ENCODE measurements at places on chromosomes 5 and 9. TPM values are rescaled to one million over a fixed set of nuclear protein-coding genes. Genes with fewer than 3 reads are reported as not detected.

DNA sequence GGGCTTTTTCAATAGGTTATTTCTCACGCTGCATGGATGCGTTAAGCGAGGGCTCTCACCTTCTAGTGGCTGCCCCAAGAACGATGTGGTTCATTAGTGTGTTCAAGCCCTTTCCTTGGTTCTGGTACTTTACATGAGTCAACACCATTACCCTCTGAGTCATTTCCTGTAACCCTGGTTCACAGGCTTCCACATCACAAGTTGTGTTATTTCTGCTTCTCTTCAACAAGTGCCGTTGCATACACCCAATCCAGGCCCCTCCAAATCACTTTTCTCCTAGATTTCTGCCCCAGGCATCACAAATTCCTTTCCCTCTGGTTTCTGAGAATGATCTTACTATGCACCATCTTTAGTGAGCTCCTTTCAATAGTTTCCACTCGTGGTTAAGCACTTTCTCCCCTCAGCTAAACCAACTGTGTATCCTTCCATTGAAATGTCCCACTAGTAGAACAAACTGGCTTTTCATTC, 69.5 kb upstream of the RAD23B start:
- DNase-seq: no peak

GRCh38 chr5:143347046-143347445, 56.4 kb downstream of the NR3C1 start:
- no peak for DNase-seq

- DNase-seq: no peak
Observed at GRCh38 chr5:176639981-176640380, 7.3 kb upstream of the TSPAN17 start.

GRCh38 chr5:96176022-96176421, 214.4 kb upstream of the ELL2 start:
- DNase-seq: no peak

DNA sequence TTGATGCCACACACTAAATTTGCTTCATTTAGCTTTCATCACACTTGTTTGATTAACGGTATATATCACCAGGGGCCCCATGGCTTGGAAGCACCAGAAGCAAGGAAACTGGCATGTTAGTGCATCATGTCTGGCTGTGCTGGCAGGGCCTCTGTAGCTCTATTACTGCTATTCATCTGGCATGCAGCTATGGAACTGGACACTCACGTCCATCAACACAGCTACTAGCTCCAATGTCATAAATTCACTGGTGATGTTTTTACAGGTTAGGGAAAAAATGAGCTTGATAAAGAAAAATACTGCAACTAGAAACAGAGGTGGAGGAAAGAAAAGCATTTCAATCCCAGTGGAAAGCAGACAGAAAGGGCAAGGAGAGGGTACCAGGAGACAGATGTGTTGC, 343.2 kb downstream of the DEPDC1B start:
- DNase-seq: no peak

SGCD gene
- 75.2 TPM for total RNA-seq

DOCK8 gene
- total RNA-seq: 6.1 TPM

THBS4 gene
- total RNA-seq: 32.9 TPM

Data from Right ventricle myocardium inferior (tissue), 1 donor.